ENCODE measurements at places on chromosomes 4 and X.

- no peak for DNase-seq
These were observed 1078.1 kb upstream of the IGFBP7 start for GRCh38 chr4:58188316-58188715.

DNA sequence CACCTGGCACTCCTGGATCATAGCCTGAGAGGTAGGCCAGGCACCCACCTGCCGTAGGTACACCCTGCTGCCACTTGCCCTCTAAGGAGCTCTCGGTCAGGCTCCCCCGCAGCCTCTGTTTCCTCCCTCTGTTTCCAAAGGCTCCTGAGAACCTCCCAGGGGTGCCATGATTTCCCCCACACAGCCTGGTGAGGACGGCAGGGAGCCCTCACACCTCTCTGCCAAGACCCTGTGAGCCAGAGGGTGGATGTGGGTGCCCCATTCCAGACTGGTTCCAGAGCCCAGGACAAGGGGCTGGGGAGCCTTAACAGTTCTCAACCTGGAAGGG lies 1.6 kb upstream of the ABLIM2 start:
- no peak for DNase-seq

DNA sequence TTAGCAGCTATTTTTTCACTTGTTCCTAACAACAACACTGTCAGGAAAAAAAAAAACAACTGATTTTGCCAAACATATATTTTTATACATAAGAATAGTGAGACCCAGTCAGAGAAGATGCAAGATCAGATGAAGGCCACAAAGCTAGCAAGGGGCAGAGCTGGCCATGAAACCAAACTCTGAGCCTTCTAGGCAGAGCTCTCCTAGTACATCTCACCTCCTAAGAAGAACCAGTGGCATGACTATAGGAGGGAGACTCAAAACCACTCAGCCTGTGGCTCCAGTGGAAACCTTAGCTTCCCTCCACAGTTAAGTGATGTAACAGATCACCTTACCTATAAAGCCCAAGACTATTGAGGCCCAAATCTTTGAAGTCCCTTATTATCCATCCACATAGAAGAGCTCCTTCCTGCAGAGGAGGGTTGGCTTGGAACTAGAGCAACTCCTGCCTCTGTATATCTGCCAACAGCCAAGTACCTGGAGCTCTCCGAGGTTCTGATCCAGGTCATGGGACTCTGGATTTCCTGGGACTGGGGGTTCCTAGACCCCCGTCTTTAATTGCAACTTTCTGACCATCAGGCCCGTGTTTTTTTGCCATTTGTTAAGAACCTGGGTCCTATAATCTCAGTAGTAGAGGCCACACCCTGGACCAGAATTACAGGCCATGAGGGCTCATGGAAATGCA lies 136.5 kb downstream of the SH3KBP1 start:
- no peak for DNase-seq

GRCh38 chr4:186189656-186190055 lies 1.7 kb upstream of the CYP4V2 start:
- DNase-seq = no peak

DNA sequence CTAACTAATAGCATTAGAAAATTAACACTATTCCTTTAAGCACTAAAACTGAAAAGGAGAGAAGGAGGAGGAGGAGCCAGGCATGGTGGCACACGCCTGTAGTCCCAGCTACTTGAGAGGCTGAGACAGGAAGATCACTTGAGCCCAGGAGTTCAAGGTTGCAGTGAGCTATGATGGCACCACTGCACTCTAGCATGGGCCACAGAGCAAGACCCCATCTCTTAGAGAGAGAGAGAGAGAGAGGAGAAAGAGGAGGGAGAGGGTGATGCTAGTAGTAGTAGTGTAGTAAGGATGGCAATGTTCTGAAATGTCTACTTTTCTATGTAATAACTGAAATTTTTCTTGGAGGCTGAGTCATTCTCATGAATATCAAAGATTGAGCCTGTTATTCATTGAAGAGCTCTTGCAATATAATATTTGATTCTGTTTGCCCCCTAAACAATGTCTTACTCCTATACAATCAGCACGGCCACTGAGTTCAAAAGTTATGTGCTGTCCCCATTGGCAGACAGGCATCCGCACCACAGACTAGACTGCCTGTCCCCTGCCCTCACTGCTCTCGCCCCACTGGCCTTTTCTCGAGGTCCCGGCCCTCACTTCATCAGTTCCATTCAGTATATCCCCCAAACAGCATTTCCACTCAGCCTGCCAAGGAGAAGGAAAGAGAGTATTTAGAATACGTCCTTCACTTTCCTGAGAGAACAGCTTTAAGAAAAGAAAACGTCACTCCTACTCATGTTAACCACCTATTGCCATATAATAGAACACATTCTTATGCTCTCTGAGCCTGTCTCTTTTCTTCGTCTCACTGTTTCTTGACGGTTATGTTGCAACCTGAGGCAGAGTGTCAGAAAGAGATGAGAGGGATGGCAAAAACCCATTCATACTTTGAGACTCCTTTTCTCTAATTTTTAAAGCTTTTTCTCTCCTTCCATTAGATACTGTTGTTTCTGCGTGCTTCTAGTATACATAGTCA lies 238.1 kb downstream of the PALLD start:
- no peak for DNase-seq

DNA sequence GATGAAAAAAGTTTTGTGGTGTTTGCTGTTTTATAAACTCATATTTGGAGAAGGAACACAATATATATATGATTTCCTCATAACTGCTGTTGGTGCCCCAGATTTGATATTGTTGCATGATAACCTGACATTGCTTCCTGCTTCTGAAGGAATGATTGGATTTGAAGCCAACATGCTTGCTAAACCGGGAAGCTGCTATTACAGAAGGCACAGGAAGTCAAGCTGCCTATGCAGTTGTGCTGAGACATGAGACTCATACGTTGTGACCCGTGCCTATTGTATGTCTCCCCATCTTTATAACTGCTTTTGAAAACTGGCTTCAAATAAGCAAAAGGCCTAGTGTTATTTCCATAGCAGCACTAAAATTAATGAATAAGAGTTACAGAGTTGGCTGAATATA lies 32.9 kb downstream of the GAB1 start:
- DNase-seq = no peak

- no peak for DNase-seq
These were observed 755.8 kb downstream of the RPA4 start for GRCh38 chrX:97639526-97639925.

- DNase-seq = no peak
These were observed 240.2 kb downstream of the RAPGEF2 start for GRCh38 chr4:159343116-159343515.

DNA sequence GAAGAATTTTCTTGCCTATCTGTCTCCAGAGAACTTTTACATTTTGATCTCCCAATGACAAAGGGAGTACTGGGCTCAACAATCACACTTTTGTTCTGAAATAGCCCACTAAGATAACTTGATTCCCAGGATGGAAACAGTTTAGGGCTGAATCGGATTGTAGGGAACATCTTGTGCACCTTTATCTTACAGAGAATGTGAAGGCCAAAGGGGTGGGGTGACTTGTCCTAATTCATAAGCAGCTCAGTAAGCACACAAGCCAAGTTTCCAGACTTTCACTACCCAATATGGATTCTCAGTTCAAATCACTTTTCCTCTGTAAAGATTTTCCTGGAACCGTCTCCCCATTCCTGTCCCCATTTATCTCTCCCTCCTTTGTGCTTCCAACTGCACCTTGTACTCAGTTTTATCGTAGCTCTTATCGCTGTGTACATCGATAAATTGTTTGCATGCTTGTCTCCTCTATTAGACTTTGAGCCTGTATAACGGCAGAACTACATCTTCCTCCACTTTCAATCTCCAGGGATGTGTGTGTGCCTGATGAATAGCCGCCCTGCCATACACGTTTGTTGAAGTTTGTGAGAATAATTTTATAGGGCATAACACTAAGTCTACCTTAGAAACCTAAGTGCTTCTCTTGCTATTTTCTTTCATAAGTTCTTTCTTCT lies 77.4 kb downstream of the MBNL3 start:
- no peak for DNase-seq

Measured in germinal center (tissue), 1 donor.